Breast epithelium (tissue), 4 donors: ENCODE measurements at places on chromosomes 3 and 15.
A peak's percentile ranks its signal among the peaks of the same experiment; 100 is the strongest.

- DNase-seq = no peak
Observed at GRCh38 chr3:167728176-167728575, 6.5 kb downstream of the PDCD10 start.

DNA sequence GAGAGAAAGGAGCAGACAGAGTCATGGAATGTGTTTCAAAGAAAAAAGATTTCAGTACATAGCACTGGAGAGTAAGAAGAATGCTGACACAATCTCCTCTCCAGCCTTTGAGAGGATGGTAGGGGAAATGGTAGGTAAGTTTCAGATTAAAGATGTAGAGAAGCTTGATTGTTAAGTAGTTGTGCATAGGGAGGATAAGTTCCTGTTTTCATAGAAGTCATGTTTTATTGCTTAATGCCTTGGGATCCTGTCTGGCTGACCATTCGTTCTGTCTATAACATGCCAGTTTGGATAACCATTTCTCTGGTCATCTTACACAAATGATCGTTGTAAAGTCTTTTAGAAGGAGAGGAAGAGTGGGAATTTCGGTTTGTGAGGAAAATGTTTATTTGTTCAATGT is 95.7 kb upstream of the IGSF10 start:
- DNase-seq = no peak

- no peak for DNase-seq
Observed at GRCh38 chr3:190826018-190826417, 36.5 kb downstream of the GMNC start.

DNA sequence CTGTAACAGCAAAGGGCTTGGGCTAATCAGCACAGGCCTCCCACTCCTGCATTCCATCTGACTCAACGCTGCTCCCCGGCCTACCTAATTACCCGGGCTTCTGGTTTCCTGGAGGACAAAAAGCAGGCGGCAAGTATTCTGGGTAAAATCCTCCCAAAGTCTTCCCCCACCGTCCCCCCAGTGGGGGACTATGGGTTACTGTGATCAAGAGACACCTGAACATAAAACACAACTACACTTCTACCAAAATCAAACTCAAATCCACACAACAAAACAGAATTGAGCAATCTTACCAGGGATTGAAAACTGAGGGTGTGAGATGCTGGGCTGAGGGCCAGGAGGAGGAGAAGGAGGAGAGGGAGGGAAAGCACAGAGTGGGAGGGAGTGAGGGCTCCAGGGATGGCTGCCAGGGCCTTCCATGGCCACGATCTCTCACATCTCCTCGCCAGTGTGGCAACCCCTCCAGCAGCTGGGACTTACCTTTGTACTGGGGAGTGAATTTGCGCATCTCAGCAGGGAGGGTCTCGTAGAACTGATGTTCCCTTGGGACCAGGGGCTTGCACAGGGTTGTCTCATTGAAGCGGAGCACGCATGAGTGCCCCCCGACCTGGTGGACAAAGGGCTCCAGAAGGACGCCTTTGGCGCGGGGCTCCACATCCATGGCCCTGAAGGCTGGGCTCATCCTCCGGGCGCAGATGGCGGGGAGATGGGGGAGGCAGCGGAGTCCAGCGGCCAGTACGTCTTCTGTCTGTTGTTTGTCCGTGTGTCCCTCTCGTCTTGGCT is 9.1 kb upstream of the NCKIPSD start:
- DNase-seq = peak; percentile 76

- DNase-seq = no peak
Observed at GRCh38 chr15:94122516-94122915, 108.8 kb upstream of the MCTP2 start.

DNA sequence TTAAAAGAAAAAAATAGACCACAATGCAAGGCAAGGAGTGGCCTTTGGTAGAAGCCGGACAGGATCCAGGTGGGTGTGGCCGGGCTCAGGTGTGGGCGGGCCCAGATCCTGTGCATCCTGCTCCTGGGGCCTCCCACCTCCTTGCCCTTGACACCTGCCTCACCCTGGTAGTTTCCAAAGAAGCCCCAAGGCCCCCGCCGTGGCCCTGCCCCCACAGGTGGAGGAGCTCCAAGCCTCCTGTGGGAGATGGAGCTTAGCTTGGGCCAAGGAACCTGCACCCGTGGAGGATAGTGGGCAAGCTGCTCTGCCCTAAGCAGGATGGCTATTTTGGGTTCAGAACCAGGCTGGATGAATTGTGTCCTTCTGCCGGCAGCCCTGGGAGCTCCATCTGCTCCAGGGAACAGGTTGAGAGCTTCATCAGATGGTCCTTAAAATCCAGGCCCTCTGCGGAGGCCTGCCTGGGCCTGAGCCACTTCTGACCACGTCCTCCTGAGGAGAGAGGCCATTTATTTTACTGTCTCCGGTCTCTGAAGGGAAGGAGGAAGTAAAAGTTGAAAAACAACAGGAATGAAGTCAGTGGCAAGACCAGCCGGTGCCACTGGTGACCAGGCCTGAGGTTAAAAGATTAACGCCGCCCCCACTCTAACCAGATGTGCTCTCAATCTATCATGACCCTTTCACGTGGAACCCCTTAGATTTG is 53.9 kb upstream of the KLF13 start:
- peak; percentile 46 for DNase-seq

DNA sequence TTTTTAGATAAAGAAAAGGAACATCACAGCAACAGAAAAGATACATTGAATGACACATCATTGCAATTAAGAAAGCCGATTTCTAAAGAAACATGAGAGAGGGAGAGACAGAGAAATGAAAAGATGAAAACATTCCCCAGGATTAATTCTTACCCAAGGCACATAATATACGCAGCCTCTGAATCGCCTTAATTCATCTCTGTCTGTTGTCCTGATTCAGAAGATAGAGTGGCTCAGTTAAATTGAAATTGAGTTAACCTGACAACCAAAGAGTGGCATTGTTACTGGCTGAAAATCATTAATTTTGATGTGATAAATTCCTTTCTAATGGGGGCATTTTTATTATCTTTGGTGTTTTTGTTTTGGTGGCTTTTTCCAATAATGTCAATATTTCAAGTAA is 701.9 kb downstream of the EDEM1 start:
- DNase-seq = no peak

DNA sequence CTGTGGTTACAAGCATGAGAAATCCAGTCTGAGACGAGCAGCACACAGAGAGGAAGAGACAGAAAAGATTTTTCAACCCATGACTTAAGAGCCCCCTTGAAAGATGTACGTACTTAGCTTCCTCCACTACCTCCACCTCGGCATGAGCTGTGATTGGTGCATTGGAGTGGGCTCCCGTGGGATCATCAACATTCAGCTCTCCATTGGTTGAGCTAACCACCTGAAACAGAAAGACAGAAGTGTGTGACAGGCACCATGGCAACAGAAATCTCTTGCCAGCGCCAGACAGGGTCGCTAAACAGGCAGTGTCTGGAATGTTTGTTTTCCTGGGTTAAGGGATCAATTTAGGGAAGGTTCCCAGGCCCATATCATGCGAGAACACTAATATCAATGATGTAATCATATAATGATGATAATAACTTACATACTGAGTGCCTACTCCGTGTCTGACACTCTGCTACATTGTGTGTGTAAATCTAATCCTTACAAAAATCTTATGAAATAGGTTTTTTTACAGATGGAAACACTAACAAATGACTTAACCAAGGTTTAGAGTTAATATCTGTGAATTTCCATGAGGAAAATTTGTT is 17.5 kb upstream of the PPIB start:
- no peak for DNase-seq

DNA sequence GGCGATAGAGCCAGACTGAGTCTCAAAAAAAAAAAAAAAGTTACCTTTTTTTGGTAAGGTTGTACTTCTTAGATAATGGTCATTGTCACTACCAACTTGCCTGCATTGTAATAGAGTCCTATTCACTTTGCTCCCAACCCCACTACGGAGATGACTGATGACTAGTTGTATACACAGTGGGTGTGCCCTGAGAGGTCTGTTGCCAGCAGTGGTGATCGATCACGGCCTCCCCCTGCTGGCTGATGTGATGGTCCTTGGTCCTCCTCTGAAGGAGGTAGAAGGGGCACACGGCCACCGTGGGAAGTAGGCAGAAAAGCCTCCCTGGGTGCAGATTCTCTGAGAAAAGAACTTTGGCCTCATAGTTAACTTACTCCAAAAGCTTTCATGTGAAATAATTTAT is 10.7 kb downstream of the GCNT3 start:
- DNase-seq = no peak

GRCh38 chr15:36887214-36887961 is 213.0 kb downstream of the MEIS2 start:
- no peak for DNase-seq
